ENCODE measurements at places on chromosomes 6 and 20. TPM values are rescaled to one million over a fixed set of nuclear protein-coding genes. Genes with fewer than 3 reads are reported as not detected.

- no peaks in the 10 kb centered on the region for H3K4me1 ChIP-seq
- H3K36me3 ChIP-seq: no peaks in the 10 kb centered on the region
- H3K4me3 ChIP-seq: no peak overlapping the region
- DNase-seq: no peak
- no peak overlapping the region for H3K27ac ChIP-seq
These were observed 85.4 kb upstream of the MYLIP start for GRCh38 chr6:16043171-16044135.

- H3K4me1 ChIP-seq: no peaks in the 10 kb centered on the region
- H3K4me3 ChIP-seq: no peak overlapping the region
- no peak for DNase-seq
These were observed 26.0 kb upstream of the CLVS2 start for GRCh38 chr6:122969999-122970533.

GRCh38 chr20:21104921-21105320 is 1.2 kb downstream of the LINC00237 start:
- peaks cover 3% of the 10 kb centered on the region for H3K36me3 ChIP-seq
- H3K4me3 ChIP-seq: no peak overlapping the region
- no peak overlapping the region for H3K27ac ChIP-seq
- H3K27me3 ChIP-seq: peaks cover 84% of the 10 kb centered on the region
- peaks cover 40% of the 10 kb centered on the region for H3K4me1 ChIP-seq

The SCUBE3 gene
- not detected for total RNA-seq

All from activated CD4-positive, alpha-beta T cell treated with anti-CD3 and anti-CD28 coated beads, Interleukin-2, amount 10 ng/mL, durations not matched to agents 7 days and 5 days (primary cell).